ENCODE measurements at places on chromosomes 2 and 18.

GRCh38 chr2:96499061-96499960, 5.8 kb downstream of the NEURL3 start:
- DNase-seq: no peak

- DNase-seq: no peak
Observed at GRCh38 chr2:82837588-82838304, 1621.3 kb downstream of the SUCLG1 start.

- no peak for DNase-seq
Observed at GRCh38 chr2:55902971-55903370, 20.6 kb downstream of the EFEMP1 start.

GRCh38 chr18:55465313-55465712, 122.7 kb downstream of the TCF4 start:
- DNase-seq: no peak

GRCh38 chr2:164913640-164914350, 41.5 kb downstream of the SLC38A11 start:
- DNase-seq: no peak

- DNase-seq: no peak
Observed at GRCh38 chr2:30454571-30454970, 7.5 kb downstream of the LCLAT1 start.

DNA sequence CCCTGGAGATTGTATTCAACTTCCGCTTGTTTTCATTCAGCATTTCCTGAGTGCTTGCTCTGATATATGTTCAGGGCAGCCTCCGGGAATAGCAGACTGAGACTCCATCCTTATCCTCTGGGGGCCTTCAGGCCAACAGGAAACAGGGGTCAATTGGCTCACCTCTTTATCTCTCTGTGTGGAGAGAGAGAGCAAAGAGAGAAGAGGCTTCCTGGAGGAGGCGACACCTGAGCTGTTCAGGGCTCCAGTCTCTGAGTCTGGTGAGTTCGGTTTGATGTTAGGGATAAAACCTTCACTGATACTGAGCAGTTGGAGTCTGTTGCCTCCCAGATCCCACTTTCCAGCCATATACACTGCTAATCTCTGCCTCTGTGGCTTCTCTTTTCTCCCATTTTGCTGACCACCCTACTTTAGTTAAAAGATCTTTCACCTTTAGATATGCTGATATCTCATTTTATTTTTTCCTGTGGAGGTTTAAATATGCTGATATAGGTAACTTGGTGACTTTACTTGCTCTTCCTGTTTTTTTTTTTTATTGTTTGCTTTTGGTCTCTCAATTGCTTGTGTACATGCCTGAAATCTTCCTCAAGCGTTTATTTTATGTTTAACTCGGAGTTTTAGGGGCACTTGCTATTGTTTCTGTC, 56.9 kb downstream of the KCNS3 start:
- DNase-seq: no peak

DNA sequence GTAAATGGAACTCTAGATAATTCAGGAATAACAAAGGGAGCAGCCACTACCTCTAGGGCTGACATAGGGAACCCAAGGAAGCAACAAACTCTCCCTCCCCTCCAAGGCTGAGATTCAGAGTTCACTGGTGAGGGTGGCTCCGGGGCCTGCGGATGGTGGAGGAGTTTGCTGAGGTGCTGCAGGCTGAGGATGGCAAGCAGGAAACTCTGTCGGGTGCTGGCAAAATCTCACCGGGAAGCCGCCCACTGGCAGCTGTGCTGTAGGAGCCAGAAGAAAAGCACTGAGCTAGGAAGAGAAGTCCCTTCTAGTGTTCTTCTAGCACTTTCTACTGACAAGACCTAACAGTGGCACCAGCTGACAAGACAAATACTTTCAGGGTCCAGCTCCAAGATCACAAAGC, 12.5 kb upstream of the HAAO start:
- DNase-seq: no peak

DNA sequence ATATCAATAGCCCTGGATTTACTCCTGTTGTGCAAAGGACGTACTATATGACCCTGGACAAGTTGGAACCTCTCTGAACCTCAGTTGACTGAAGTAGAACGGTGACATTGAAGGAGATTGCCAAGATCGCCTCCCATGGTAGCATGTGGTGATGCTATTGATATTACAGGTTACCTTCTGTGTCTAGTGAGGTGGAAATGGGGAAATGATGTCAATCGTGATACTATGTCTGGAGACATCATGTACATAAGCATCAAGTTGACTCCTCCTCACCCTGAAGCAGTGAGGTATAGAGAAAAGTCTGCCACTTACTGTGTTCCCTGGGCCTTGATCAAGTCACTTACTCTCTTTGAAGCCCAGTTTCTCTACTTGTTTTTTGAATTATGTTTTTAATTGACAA, 93.9 kb downstream of the KLF7 start:
- no peak for DNase-seq

GRCh38 chr2:194672994-194673393, 984.0 kb upstream of the SLC39A10 start:
- DNase-seq: no peak

GRCh38 chr2:1610096-1610485, 134.2 kb downstream of the PXDN start:
- no peak for DNase-seq

GRCh38 chr2:70941701-70942100, 6.0 kb downstream of the ATP6V1B1 start:
- no peak for DNase-seq

DNA sequence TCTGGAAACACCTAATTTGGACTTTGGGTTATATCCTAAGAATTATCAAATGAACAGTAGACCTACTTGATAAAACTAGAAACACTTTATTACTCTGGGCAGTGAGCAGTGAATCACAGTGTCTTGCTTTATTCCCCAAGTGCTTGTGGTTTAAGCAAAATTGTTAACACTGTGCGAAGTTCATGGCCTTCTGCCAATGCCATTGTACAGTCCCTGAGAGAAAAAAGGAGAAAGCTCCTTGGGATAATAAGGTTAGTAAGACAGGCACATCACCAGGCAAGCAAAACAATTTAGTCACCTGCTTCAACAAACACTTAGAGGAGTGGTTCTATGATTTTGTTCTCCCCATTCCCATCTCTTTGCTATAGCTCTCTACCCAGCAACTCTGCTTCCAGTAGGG, 39.8 kb downstream of the ADCYAP1 start:
- no peak for DNase-seq

DNA sequence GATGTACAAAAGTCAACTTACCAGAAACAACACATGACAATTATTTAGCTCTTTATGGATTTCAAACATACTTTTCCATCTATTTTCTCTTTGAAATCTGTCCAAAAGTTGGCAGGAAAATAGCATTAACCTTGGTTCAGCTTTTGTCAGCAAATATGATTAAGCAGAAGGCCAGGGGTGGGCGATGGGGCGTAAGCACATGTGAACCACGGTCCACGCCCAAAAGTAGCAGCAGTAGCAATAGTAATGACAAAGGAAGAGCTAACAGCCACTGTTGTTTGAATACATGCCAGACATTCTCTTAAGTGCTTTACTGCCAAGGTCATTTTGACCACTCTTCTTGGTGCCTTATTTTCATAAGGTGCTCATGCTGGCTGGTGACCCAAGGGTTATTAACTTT, 73.5 kb downstream of the ANTXR1 start:
- DNase-seq: no peak

DNA sequence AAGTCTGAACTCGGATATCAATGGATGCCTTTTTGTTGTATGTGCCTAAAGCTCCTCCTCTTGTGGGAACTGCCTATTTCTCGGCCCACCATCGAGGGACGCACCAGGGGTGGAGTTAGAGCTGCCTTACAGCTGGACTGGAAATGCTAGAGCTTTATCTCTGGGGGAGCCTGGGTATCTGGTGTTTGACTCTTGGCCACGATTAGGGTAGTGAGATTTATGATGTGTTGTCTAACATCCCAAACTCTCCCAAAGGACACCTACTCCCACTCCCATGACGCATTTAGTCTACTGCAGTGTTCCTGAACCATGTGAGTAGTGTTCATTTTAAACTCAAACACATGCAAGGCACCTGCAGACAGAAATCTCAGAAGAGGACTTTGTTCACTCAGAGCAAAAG, 594.8 kb downstream of the METTL4 start:
- no peak for DNase-seq

- no peak for DNase-seq
Observed at GRCh38 chr2:64972876-64973275, 16.3 kb upstream of the SLC1A4 start.

DNA sequence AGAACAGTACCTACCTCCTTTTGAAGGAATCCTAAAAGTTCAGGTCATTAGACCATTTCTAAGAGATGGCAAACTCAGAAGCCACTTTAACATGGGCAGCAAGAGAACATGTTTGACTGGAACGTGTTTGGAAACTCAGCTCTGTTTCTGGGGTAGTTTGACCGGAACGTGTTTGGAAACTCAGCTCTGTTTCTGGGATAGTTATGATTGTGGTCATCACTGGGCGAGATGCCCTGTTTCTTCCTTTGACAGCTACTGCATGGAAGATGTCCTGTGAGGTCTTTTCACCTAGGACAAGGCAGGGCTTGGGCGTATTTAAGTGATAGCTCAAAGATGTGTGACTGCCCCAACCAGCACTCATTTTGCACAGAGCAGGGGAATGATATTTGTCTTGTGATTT, 19.9 kb upstream of the SERPINB13 start:
- no peak for DNase-seq

- no peak for DNase-seq
Observed at GRCh38 chr2:27182346-27182745, 29.5 kb upstream of the ATRAID start.

GRCh38 chr2:217915706-217916105, 87.1 kb downstream of the TNS1 start:
- DNase-seq: no peak

DNA sequence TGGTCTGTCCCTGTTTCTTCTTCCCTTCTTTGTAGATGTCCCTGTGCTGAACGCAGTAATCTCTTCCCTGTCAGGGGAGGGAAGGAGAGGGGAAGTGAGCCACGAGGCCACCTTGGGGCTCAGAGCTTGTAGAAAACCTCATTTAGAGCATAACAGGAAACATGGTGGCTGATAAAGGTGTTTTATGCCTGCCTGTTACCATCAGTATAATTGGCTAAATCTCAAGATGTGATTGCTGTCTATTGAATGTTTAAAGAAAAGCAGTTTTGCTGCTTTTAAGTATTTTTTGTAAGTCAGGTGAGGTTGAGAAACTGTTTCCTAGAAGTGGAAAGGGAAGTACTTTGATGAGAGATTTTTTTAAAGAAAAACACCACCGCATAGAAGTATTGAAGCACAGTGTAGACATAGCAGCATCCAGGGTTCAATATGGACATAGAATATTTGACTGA, 59.7 kb upstream of the PDK1 start:
- peak; percentile 22 for DNase-seq

- no peak for DNase-seq
Observed at GRCh38 chr18:11990539-11990938, 9.2 kb downstream of the IMPA2 start.

- no peak for DNase-seq
Observed at GRCh38 chr2:202687276-202687675, 52.5 kb downstream of the FAM117B start.

GRCh38 chr2:142989273-142990204, 112.1 kb downstream of the KYNU start:
- no peak for DNase-seq

DNA sequence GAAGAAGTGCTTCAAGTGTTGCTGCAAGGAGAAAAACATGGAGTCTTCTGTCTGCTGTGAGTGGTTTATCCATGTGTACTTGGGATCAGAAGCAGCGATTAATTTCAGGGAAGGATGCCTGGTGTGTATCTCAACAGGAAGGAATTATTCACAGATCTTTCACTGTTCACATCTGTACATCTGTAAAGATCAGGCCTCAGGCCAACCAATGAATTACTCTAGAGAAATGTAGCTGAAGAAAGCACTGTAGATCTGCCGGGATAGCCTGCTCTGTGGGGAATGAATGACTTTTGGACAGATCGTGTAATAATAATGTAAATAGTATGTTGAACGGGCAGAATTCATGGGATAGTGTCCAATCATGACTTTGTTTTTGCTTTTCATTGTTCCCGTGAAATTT, 54.0 kb upstream of the SPP2 start:
- DNase-seq: no peak

DNA sequence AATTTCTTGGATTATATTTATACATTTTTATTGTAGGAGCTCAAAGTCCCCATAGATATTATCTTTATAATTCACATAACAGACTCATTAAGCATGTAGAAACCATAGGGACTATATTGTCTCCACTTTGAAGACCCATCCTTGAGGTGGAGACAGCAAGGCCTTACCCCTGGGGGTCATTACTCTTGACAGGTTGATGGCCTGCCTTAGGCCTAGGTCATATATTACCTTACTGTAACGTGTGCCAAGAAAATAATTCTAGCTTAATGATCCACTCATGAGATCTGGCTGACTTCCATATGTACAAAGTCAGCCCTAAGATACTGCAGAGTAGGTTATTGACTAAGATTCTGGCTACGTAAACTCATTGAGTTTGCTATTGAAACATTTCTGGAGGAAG, 65.4 kb upstream of the GLS start:
- DNase-seq: no peak

DNA sequence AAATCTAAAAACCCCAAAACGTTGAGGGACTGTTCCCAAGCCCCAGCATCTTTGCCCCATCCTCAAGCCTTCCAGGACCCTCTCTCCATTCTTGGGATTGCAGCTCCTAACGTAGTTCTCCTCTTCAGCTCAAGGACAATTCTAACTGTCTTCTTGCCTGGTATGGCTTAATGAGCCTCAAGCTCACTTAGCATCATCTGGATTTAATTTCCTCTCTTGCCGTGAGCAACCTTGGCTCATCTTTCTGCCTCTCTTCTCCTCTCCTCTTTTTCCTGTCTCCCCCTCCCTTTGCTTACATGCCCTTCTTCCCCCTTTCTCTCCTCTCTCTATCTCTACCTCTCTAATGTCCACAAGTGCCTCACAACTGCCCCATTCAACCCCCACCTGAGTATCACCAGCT, 44.2 kb downstream of the TACR1 start:
- DNase-seq: no peak

- no peak for DNase-seq
Observed at GRCh38 chr2:216056739-216057138, 24.9 kb downstream of the PECR start.

DNA sequence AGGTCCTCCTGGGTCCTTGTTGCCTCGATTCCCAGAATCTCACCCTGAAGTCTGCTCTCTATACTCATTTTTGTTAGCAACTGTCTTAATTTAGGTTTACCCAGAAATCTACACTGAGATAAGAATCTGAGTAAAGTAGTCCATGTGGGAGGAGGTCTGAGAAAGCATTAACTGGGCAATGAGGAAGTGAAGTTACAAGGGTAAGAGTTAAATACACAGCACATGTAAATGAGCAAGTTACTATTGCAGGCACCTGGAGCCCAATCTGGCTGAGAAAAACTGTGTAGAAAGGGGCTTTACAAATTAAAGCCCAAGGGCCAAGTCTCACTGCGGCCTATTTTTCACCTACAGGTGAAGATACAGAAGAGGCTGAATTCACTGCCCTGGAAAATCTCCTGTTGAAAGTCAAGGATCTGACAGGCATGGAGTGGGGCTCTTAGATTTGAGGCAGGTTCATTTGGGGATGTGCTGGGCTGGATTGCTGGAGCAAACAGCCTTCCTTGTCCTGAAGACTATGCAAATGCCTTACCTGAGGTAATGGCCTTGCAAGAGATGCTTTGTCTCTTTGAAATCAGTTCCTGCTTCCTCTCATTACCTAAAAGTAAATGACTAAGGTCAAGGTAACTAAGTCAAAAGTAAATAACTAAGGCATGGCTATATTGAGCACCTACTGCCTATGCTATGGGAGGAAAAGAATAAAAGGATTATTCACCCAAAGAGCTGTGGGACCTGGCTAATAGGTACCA, 84.4 kb upstream of the DYNAP start:
- DNase-seq: no peak

Measured in activated gamma-delta T cell treated with Interleukin-2 at 50 U/mL for 16 hours (primary cell).